Endothelial cell of umbilical vein (primary cell): ENCODE measurements at places on chromosomes 7 and 10. TPM values are rescaled to one million over a fixed set of nuclear protein-coding genes. Genes with fewer than 3 reads are reported as not detected.

DNA sequence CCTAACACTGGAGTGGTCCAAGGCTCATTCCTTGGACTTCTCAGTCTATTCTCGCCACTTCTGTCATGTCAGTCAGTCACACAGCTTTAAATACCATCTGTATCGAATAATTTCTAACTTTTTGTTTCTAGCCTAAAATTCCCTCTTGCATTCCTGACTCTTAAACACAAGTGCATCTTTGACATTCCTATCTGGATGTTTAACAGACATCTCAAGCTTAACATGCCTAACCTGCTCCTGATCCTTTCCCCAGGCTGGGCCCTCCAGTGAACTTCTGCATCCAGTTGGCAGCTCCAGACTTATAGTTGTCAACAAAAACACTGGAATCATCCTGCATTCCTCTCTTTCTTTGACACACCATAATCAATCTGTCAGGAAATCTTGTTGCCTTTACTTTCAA lies 4.5 kb upstream of the ABCB4 start:
- no peak overlapping the region for H3K4me3 ChIP-seq
- no peak for DNase-seq
- H3K4me1 ChIP-seq, result peaks cover 5% of the 10 kb centered on the region
- H3K27ac ChIP-seq, result no peak overlapping the region
- no peaks in the 10 kb centered on the region for H3K36me3 ChIP-seq
- peaks cover 39% of the 10 kb centered on the region for H3K27me3 ChIP-seq

DNA sequence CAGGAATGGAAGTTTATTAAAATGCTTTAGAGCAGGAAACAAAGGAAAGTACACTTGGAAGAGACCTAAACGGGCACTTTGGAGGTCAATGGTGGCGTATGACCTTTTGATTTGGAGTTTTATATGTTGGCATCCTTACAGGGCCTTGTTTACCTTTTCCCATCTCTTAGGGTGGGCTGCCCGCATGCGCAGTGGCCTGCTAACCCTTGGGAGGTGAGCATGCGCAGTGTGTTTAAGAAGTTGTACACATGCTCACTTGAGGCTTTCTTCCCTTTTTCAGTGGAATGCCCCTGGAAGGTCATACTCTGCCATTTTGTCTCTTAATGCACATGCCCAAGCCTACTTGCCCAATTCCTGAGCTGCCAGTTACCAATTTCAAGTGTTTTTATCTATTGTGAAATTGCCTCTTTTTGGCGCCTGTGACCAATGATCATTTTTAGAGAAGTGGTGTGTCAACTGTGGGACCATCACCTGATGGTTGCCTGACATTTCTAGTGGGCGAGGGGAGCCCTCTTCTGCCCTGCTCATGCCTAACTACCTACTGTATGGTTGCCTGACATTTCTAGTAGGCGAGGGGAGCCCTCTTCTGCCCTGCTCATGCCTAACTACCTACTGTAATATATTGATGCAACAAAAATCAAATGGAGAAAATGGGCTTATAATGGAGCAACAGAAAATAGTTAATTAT lies 138.0 kb downstream of the PPP1R9A start:
- DNase-seq, result peak; percentile 45
- H3K36me3 ChIP-seq, result no peaks in the 10 kb centered on the region
- H3K4me1 ChIP-seq, result no peaks in the 10 kb centered on the region
- no peak overlapping the region for H3K27ac ChIP-seq

DNA sequence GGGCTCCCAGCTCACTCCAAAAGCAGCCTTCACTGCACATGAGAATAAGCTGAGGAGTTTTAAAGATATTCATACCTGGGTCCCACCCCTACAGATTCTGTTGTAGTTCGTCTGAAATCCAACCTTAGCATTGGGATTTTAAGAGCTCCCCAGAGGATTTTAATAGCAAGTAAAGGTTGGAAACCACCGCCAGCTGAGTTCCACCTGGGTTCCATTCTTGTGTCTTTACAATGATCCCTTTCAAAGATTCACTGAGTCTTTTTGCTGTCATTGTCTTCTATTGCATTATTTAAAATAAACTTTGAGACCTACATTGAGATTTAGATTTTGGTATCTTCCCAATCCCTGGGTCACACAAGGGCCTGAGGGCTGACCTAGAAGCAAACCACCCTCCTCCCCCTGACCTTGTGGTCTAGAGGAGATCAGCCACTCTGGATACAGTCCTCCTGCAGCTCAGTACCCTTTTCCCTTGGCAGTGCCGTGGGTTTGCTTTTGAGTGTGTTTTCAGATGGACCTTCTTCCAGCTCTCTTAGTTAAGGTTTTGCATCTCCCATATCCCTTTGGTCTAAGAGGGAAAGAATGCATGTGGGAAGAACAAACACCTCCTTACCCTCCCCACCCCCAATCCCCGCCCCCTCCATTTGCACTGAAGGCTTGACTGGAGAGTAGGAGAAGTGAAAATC lies 22.6 kb upstream of the SIRT1 start:
- H3K36me3 ChIP-seq, result no peaks in the 10 kb centered on the region
- DNase-seq, result no peak
- no peak overlapping the region for H3K4me3 ChIP-seq
- no peak overlapping the region for H3K27ac ChIP-seq

- no peak overlapping the region for H3K27ac ChIP-seq
- H3K36me3 ChIP-seq, result no peaks in the 10 kb centered on the region
- H3K27me3 ChIP-seq, result no peaks in the 10 kb centered on the region
These were observed 421.5 kb upstream of the LRRN3 start for GRCh38 chr7:110669410-110669809.

GRCh38 chr10:86263209-86263608 lies 103.4 kb downstream of the GRID1 start:
- no peak overlapping the region for H3K4me3 ChIP-seq
- no peaks in the 10 kb centered on the region for H3K27me3 ChIP-seq
- H3K4me1 ChIP-seq, result no peaks in the 10 kb centered on the region
- H3K27ac ChIP-seq, result no peak overlapping the region
- no peak for DNase-seq
- H3K36me3 ChIP-seq, result no peaks in the 10 kb centered on the region

DNA sequence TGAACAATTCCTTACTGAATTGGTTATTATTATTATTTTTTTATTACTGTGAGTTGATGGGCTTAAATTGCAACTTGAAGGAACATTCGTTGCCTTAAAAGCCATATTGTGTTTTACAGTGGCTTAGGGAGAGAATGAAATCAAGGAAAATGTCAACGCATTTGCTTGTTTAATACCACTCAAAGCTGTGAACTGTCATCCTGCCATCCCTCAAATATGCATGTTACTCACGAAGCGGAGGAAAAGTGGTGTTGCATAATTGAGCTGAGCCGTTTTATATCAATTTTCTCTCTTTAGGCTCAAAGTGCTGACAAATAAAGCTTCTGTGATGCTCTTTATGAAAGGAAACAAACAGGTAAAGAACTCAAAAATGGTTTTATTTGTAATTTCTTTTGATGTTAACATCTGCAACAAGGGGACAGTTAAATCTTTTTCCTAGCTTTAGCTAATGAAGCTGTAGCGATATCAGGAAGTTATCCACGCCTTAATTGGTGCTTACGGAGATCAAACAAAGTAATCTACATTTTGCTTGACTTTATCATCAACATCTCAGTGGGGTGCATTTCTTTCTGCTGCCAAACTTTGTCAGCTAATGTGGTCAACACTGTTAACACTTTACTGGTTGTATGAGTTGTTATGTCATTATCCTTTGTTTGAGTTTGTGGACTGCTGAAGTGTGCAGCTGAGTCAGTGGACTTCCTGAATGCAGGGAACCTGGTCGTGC lies 33.1 kb downstream of the GLRX3 start:
- DNase-seq, result no peak
- H3K27me3 ChIP-seq, result no peaks in the 10 kb centered on the region
- H3K36me3 ChIP-seq, result no peaks in the 10 kb centered on the region
- H3K27ac ChIP-seq, result no peak overlapping the region
- H3K4me3 ChIP-seq, result no peak overlapping the region

DNA sequence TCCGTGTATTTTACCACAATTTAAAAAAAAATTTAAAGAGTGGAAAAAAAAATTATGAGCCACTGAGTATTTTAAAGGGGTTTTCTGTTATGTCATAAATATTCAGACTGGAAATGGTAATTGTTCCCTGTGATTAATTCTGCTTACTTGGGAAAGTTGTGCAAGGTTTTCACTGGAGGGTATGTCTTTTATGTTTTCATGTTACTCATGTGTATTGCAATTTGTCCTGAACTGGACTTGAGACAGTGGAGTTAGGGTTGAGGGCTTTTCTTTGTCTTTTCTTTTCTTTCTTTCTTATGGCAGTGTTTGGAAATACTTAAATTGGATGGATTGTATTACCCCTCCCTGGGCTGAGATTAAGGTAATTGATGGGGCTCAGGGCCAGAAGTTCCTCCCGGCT lies 257.7 kb downstream of the BAMBI start:
- H3K27me3 ChIP-seq, result peaks cover 12% of the 10 kb centered on the region
- H3K4me3 ChIP-seq, result no peak overlapping the region
- no peaks in the 10 kb centered on the region for H3K4me1 ChIP-seq
- no peak for DNase-seq
- no peak overlapping the region for H3K27ac ChIP-seq

GPR26 gene
- total RNA-seq, result not detected in 2 replicates

DNA sequence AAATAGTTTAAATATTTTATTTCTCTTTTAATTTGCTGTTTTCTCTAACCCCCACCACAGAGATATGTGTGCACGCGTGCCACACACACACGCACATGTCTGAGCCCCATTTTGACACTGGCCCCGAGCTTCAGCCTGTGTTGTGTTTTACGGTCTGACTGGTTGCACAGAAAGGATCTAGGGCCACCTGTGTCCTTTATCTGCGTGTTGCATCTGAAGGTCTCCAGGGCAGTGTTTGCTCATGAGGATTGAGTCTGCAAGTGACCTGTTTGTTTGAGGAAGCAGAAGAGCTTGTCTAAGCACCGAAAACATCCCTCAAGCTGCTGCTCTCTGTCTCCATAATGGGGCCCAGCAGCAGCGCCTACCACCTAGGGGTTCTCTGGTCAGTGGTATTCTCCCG lies 266.4 kb upstream of the LYZL1 start:
- no peaks in the 10 kb centered on the region for H3K4me1 ChIP-seq
- H3K4me3 ChIP-seq, result no peak overlapping the region
- H3K27me3 ChIP-seq, result no peaks in the 10 kb centered on the region

FGL2 gene
- total RNA-seq, result not detected in 2 replicates

HYAL4 gene
- total RNA-seq, result not detected in 2 replicates

DNA sequence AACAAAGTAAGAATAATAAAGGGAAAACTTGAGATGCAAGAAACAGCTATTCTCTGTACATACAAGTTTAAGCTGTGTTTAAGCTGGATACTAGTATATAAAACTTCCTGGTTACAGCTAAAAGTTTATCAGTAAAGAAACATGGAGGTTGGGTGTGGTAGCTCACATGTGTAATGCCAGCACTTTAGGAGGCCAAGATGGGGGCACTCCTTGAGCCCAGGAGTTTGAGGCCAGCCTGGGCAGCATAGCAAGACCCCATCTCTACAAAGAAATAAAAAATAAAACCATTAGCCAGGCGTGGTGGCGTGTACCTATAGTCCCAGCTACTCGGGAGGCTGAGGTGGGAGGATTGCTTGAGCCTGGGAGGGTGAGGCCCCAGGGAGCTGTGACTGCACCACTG lies 3.2 kb downstream of the RSU1 start:
- H3K27me3 ChIP-seq, result no peaks in the 10 kb centered on the region
- DNase-seq, result no peak
- H3K4me1 ChIP-seq, result peaks cover 27% of the 10 kb centered on the region
- H3K36me3 ChIP-seq, result no peaks in the 10 kb centered on the region
- H3K4me3 ChIP-seq, result no peak overlapping the region

AEBP1 gene
- total RNA-seq, result 47.7 and 48.0 TPM in 2 replicates
